ENCODE measurements at places on chromosomes 6 and 20.

GRCh38 chr6:169829786-169830185 is 78.4 kb downstream of the ERMARD start:
- no peak for DNase-seq

DNA sequence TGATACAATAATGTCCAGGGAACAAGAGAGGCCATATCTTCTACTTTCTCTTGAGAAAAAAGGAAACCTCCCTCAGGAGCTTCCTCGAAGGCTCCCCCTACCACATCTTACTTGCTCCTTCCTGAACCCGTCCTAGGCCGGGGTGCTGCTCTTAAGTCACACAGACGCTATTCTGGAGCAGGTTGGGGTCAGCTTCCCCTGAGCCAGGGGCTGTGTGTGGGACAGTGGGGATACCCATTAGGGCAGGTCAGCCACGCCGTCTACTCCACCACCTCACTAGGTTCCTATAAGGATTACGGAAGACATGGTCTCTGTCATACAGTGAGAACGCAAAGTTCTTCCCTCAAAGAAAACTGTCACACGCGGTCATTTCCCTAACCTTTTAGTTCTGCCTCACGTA is 8.2 kb upstream of the PPP1R3G start:
- DNase-seq = no peak

DNA sequence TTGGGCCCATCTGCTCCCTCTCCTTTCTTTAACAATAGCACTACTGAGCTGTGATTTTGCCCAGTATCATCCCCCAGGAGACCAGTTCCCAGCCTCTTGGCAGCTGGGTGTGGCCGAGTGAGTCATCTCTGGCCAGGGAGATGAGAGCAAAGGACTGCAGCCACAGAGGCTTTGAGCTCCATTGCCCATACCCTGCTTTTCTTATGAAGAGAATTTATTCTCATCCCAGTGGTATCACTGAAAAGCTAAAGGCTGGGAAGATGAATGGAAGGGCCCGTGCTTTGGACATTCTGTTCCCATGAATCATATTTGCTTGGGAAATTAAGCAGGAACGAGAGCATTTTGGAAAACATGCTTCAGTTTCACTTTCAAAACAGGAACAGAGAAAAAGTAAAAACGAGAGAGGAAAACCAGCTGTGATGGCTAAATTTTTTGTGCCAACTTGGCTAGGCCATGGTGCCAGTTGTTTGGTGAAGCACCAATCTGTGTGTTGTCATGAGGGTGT is 14.9 kb downstream of the CST3 start:
- DNase-seq = no peak

- DNase-seq = no peak
Observed at GRCh38 chr6:140641412-140641811, 1267.0 kb upstream of the CITED2 start.

- no peak for DNase-seq
Observed at GRCh38 chr6:52498538-52499017, 78.3 kb downstream of the TRAM2 start.

- no peak for DNase-seq
Observed at GRCh38 chr20:2476742-2477615, 6.4 kb upstream of the SNRPB start.

GRCh38 chr6:45712076-45712475 is 303.6 kb downstream of the CLIC5 start:
- no peak for DNase-seq

DNA sequence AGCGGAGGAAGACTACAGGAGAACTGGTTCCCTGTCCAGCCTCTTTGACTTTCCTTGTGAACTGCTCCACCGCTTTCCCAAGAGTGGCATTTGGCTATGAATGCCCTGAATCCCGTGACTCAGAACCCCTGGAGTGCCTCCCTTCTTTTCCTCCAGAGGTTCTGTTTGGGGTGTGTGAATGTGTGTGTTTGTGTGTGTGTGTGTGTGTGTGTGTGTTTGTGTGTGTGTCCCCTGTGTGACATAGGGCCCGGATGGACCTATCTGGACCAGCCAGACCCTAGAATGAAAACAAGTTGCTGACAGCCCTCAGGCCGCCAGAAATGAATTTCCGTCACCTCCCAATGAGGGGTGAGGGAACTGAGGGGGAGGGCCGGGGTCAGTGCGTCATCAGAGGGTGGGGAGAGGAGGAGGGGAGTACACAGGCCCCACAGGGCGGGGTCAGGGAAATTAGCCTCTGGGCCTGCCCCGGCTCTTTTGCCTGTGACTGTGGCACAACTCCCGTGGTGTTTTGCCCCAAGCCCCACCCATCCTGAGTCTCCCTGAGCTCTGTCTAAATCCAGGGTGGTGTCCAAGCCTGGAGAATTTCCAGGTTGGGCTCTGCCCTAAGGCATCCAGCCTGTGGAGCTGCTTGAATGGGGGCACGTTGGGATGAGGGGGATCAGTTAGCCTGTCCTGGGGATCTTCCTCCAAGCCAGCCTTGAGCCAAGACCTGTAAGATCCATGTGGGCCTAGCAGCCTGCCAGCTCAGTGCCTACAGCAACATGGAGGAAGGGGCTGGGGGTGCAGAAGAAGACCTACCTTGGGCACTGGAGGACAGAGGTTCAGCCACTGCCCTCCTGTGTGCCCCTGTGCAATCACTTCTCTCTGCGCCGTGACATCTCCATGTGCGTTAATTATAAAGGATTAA is 15.2 kb upstream of the MRPS18A start:
- no peak for DNase-seq

DNA sequence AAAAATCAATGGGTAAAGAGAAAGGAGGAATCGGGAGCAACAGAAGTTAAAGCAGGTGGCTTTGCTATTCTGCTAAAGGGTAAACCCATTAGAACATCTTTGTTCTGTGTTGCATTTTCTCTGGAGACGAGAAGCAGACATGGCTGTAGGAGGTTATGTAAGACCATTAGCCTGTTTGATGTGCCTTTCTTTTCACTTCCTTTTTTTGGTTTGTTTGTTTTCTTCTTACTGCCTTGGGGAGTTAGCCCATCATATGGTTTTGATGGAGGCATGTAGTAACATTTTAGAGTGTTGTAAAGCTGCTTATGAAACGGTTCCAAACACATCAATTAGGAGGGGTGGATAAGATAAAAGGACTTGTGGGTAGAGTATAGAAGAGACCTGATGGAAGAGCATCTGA is 131.0 kb downstream of the DOK5 start:
- no peak for DNase-seq

DNA sequence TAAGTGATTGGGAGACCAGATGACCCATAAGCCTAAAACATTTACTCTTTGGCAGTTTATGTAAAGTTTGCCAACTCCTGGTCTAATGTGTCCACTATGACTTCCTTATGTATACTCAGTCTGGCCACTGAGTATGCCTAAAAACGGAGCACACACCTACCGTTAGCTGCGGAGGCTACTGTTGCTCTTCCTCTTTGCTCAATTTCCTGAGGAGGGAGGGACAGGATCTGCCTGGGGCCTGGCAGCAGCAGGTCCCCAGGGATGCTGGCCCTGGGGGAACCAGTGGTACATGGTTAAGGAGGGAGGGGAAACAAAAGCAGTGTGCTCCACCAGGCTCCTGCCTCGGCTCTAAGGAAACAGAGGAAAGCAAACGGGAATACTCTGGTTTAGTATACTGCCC is 113.5 kb downstream of the CDYL start:
- DNase-seq = no peak

DNA sequence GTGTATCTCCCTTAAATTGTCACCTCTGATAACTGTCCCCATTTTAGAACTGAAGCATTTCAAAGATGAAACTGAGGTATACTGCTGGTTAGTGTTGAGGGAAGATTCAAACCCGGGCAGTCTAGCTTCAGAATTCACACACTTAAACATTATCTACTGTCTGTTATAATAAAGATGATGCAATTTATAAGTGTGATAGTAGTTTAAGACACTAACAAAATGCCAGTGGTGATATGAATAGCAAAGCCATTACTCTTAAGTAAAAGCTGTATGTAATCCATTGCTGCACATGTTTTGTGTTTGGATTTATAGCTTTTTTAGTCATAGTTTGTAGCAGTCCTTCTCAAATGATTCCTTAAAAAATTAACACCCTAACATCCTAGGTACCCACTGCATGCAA is 19.8 kb downstream of the USP45 start:
- DNase-seq = no peak
